ENCODE measurements at places on chromosomes 2 and 18. TPM values are rescaled to one million over a fixed set of nuclear protein-coding genes. Genes with fewer than 3 reads are reported as not detected.
A peak's percentile ranks its signal among the peaks of the same experiment; 100 is the strongest.

The UGT1A9 gene
- not detected for total RNA-seq

The CPO gene
- total RNA-seq, result not detected

The ARHGEF4 gene
- 1.7 TPM for total RNA-seq

The ADRA2B gene
- 1.7 TPM for total RNA-seq

The CXCR2 gene
- 0.48 TPM for total RNA-seq

The METTL4 gene
- 28.3 TPM for total RNA-seq

The TXNDC9 gene
- 24.5 TPM for total RNA-seq

The DSC2 gene
- not detected for total RNA-seq

- no peaks in the 10 kb centered on the region for H3K27me3 ChIP-seq
- H3K27ac ChIP-seq, result peak overlapping the region; percentile 54
- no peak for DNase-seq
- H3K36me3 ChIP-seq, result no peaks in the 10 kb centered on the region
- H3K4me3 ChIP-seq, result no peak overlapping the region
These were observed 78.2 kb downstream of the COA5 start for GRCh38 chr2:98530114-98530513.

- DNase-seq, result no peak
- no peaks in the 10 kb centered on the region for H3K36me3 ChIP-seq
- no peak overlapping the region for H3K4me3 ChIP-seq
- no peak overlapping the region for H3K27ac ChIP-seq
- H3K4me1 ChIP-seq, result no peaks in the 10 kb centered on the region
These were observed 319.0 kb upstream of the CXCR4 start for GRCh38 chr2:136436936-136437335.

- DNase-seq, result no peak
- no peaks in the 10 kb centered on the region for H3K4me1 ChIP-seq
- H3K27ac ChIP-seq, result no peak overlapping the region
- no peaks in the 10 kb centered on the region for H3K36me3 ChIP-seq
- no peak overlapping the region for H3K4me3 ChIP-seq
These were observed 17.7 kb downstream of the PHOSPHO2 start for GRCh38 chr2:169711751-169712509.

- H3K36me3 ChIP-seq, result no peaks in the 10 kb centered on the region
- H3K27ac ChIP-seq, result no peak overlapping the region
- H3K4me1 ChIP-seq, result peaks cover 1% of the 10 kb centered on the region
- no peak overlapping the region for H3K4me3 ChIP-seq
- peaks cover 18% of the 10 kb centered on the region for H3K27me3 ChIP-seq
These were observed 155.2 kb downstream of the GALNT1 start for GRCh38 chr18:35736696-35737095.

DNA sequence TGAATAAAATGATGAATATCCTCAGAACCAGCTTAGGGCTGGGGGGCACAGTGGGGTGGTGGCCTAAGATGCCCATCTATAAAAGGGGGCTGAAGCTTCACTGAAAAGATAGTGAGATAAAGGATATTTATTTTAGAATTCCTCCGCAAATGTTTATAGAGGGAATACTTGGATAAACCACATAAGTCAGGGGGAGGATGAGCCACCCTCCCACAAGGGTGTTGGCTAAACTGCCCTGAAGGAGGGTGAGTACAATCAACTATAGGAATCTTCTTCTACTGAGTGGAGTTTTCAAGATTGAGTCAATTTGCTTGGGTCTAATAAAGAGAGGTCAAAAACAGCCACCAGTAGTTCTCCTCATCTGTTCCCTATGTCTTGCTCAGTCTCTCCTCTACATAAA is 114.5 kb upstream of the TANK start:
- H3K36me3 ChIP-seq, result no peaks in the 10 kb centered on the region
- H3K27me3 ChIP-seq, result peaks cover 38% of the 10 kb centered on the region

- DNase-seq, result no peak
- H3K36me3 ChIP-seq, result no peaks in the 10 kb centered on the region
- H3K4me3 ChIP-seq, result no peak overlapping the region
- H3K27ac ChIP-seq, result no peak overlapping the region
- peaks cover 7% of the 10 kb centered on the region for H3K27me3 ChIP-seq
These were observed 30.0 kb downstream of the TBC1D8 start for GRCh38 chr2:101121174-101121573.

GRCh38 chr18:42112657-42113420 is 157.8 kb downstream of the PIK3C3 start:
- no peaks in the 10 kb centered on the region for H3K36me3 ChIP-seq
- H3K27ac ChIP-seq, result peak overlapping the region; percentile 94
- no peaks in the 10 kb centered on the region for H3K27me3 ChIP-seq
- peaks cover 13% of the 10 kb centered on the region for H3K4me1 ChIP-seq

- no peak overlapping the region for H3K4me3 ChIP-seq
- no peak for DNase-seq
- H3K36me3 ChIP-seq, result no peaks in the 10 kb centered on the region
- H3K27ac ChIP-seq, result no peak overlapping the region
- H3K4me1 ChIP-seq, result no peaks in the 10 kb centered on the region
These were observed 481.7 kb downstream of the TGIF1 start for GRCh38 chr18:3931542-3932112.

DNA sequence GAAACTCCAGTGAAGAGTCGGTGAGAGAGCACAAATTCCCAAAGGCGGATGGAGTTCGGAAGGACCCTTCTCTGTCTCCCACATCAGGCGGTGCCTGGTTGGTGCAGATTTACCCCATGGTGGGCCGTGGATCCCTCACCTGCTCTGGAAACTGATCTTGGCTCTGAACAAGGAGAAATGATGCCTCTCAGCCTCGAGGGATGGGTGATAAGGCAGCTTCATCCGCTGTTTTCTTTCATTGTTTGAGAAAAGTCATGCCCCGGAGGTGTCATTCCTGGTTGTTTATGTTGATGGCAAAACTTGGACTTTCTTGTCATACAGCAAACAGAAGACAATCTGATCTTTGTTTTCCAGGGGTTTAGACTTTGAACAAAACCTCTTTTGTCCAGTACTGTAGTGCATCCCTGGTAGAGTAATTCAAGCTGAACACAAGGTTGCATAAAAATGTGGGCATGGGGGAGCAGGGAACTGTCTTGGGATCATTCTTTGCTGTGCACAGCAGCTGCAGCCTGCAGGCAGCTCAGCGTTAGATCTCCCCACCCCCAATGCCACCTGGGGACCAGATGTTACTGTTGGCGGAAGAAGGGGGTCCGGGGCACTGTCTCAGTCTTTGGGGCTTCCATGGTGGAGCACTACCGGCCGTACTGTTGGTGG is 81.3 kb downstream of the NFATC1 start:
- DNase-seq, result no peak

GRCh38 chr2:64792300-64792699 is 138.6 kb upstream of the SERTAD2 start:
- no peaks in the 10 kb centered on the region for H3K36me3 ChIP-seq
- H3K4me3 ChIP-seq, result no peak overlapping the region
- DNase-seq, result no peak
- no peaks in the 10 kb centered on the region for H3K27me3 ChIP-seq

GRCh38 chr2:201152517-201152916 is 30.4 kb upstream of the CASP10 start:
- H3K4me3 ChIP-seq, result no peak overlapping the region
- no peaks in the 10 kb centered on the region for H3K27me3 ChIP-seq
- H3K4me1 ChIP-seq, result peaks cover 57% of the 10 kb centered on the region

DNA sequence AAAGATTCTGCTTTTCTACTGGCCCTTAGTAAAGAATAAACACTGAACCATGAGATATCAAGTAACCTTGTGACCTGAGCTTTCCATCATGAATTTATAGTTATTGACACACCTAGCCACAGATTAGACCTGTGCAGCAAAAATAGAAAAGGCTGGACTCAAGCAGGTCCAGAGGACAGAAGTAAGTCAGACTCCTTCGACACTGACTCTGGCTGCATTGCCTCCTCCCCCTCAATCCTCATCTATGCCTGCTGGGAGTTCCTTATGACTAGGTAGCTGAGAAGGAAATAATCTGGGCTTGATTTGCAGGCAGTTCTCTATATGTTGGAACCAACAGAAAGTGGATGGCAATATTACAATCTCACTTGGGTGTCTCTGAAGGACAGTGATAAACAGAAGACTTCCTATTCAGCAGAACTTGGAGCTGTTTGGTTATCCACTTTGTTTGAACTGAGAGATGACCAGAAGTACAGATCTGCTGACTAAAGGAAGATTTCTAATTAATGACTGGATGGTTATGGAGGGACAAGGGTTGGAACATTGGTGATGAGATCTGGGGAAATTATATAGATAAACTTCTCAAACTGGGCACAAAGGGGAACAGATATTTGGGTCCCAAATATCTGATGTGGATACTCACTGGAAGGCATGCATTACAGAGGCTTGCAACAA is 39.4 kb downstream of the ARID5A start:
- DNase-seq, result no peak
- no peaks in the 10 kb centered on the region for H3K27me3 ChIP-seq
- H3K27ac ChIP-seq, result no peak overlapping the region
- no peak overlapping the region for H3K4me3 ChIP-seq

GRCh38 chr2:146661473-146662096 is 1183.2 kb upstream of the ACVR2A start:
- H3K27ac ChIP-seq, result no peak overlapping the region
- DNase-seq, result no peak
- no peak overlapping the region for H3K4me3 ChIP-seq
- H3K27me3 ChIP-seq, result no peaks in the 10 kb centered on the region
- H3K36me3 ChIP-seq, result no peaks in the 10 kb centered on the region

- no peak for DNase-seq
- no peak overlapping the region for H3K4me3 ChIP-seq
- no peaks in the 10 kb centered on the region for H3K27me3 ChIP-seq
- H3K36me3 ChIP-seq, result no peaks in the 10 kb centered on the region
- no peak overlapping the region for H3K27ac ChIP-seq
These were observed 694.2 kb downstream of the EPHA4 start for GRCh38 chr2:220877897-220878296.

- DNase-seq, result no peak
- H3K36me3 ChIP-seq, result no peaks in the 10 kb centered on the region
- H3K4me3 ChIP-seq, result no peak overlapping the region
- peaks cover 3% of the 10 kb centered on the region for H3K27me3 ChIP-seq
These were observed 79.2 kb downstream of the ZDBF2 start for GRCh38 chr2:206353685-206354084.

GRCh38 chr2:96694816-96695455 is 44.9 kb downstream of the LMAN2L start:
- no peaks in the 10 kb centered on the region for H3K36me3 ChIP-seq
- no peak overlapping the region for H3K27ac ChIP-seq
- no peaks in the 10 kb centered on the region for H3K27me3 ChIP-seq

- peaks cover 58% of the 10 kb centered on the region for H3K4me1 ChIP-seq
- H3K27me3 ChIP-seq, result no peaks in the 10 kb centered on the region
- DNase-seq, result peak; percentile 16
- peaks cover 5% of the 10 kb centered on the region for H3K36me3 ChIP-seq
- peak overlapping the region; percentile 95 for H3K4me3 ChIP-seq
These were observed 3.2 kb downstream of the TRAK2 start for GRCh38 chr2:201448061-201448460.

DNA sequence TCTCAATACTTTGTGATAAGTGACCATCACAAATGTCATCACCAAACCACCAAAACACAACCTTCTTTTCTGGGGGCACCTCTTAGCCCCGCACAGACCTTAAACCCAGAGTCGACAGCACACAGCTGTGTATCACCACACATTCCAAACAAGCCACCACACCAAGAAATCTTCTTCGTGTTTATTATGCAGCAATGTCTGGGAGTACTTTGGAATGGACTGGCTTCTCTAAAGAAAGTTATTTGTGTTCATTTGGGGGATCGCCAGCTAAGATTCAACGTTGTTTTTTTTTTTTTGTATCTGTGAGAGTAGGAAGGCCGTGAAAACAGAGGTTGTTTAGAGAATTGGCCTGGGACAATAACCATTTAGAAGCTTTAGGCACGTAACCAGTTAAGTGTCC is 1.1 kb upstream of the MTA3 start:
- peaks cover 4% of the 10 kb centered on the region for H3K36me3 ChIP-seq
- H3K4me1 ChIP-seq, result peaks cover 29% of the 10 kb centered on the region
- H3K4me3 ChIP-seq, result peak overlapping the region; percentile 79
- no peaks in the 10 kb centered on the region for H3K27me3 ChIP-seq

DNA sequence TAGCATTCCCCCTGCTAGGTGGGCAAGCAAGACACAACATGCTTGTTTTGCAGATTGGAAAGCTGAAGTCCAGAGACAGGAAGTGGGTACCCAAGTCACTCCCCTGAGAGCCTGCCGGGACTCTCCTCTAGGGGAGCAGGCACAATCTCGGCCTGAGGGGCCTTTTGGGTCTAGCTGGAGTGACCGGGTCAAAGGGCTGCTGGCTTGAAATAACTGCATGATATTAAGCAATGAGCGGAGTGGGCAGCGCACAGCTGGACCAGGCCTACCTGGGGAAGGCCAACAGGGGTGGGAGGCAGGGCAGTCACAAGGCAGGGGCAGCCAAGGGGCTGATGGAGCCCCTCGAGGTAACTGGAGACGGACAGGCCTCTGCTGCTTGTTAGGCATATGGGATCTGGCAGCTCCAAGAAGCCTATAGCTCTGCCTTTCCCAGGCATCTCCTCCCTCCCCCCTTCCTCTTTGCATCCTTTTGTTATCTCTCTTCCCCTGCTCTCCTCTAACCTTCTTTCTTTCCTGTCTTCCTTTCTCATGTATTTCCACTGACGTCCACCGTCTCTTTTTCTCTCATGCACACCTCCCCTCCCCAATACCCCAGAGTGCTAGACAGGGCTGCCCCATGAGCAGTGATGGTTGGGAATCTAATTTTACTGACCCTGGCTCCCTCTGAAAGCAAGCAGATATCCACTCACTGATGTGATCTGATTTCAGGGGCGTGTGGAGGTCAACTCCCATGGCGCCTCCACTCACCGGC is 237.5 kb downstream of the LOXHD1 start:
- H3K27ac ChIP-seq, result no peak overlapping the region
- no peak for DNase-seq
- H3K36me3 ChIP-seq, result no peaks in the 10 kb centered on the region
- no peaks in the 10 kb centered on the region for H3K27me3 ChIP-seq
- H3K4me1 ChIP-seq, result peaks cover 10% of the 10 kb centered on the region

DNA sequence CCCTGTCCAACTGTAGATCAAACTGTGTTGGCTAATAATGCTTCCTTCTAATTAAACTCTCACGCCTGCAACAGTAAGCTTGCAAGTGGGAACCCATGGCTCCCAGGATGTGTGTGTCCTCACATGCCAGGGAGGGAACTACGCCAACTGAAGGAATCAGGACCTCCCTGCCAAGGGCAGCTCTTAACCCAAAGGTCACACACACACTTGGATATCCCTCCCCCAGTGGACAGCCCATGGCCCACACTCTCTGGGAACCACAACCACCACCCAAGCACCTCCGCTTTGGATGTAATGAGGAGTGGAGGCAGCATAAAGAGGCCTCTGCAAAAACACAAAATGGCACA is 102.1 kb downstream of the CRACDL start:
- no peak for DNase-seq
- no peaks in the 10 kb centered on the region for H3K27me3 ChIP-seq
- peaks cover 50% of the 10 kb centered on the region for H3K4me1 ChIP-seq

- H3K4me3 ChIP-seq, result no peak overlapping the region
- no peak overlapping the region for H3K27ac ChIP-seq
- no peaks in the 10 kb centered on the region for H3K36me3 ChIP-seq
- peaks cover 13% of the 10 kb centered on the region for H3K4me1 ChIP-seq
These were observed 26.9 kb upstream of the INSIG2 start for GRCh38 chr2:118061135-118061955.

Data from activated T-cell treated with anti-CD3 and anti-CD28 coated beads, Interleukin-2, amount 50 U/mL, for 72 hours (primary cell).